ENCODE measurements at places on chromosomes 11 and 22.

- DNase-seq, result no peak
Observed at GRCh38 chr11:13375798-13376197, 87.2 kb downstream of the BTBD10 start.

- DNase-seq, result no peak
Observed at GRCh38 chr22:25750569-25751173, 8.7 kb downstream of the MYO18B start.

- DNase-seq, result no peak
Observed at GRCh38 chr11:117738246-117738957, 58.6 kb downstream of the DSCAML1 start.

DNA sequence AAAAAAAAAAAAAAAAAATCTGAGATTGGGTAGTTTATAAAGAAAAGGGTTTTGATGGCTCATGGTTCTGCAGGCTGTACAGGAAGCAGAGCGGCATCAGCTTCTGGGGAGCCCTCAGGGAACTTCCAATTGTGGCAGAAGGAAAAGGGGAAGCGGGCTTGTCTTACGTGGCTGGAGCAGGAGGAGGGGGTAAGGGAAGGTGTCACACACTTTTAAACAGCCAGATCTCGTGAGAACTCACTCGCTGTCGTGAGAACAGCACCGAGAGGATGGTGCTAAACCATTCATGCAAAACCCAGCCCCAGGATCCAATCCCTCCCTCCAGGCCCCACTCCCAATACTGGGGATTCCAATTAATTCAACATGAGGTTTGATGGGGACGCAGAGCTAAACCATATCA, 806.2 kb downstream of the TBC1D22A start:
- no peak for DNase-seq

DNA sequence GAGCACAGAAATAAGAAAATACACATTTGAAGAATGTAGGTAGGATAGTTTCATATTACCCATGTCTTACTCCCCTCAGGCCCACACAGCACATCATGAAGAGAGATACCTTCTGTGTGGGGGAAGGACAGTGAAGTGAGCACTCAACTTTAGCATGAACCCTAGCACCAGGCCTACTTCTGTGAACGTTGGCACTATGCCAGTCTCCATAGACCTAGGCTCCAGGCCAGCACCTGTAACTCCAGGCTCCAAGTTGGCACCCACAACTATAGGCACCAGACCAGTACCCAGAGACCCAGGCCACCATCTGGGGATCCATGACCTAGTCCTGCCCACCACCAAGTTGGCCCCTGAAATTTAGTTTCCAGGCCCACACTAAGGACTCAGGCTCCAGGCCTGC, 410.9 kb downstream of the INSC start:
- DNase-seq, result no peak

- no peak for DNase-seq
Observed at GRCh38 chr11:19800162-19800561, 87.5 kb downstream of the NAV2 start.
